Activated CD4-positive, alpha-beta memory T cell treated with anti-CD3 and anti-CD28 coated beads, Interleukin-2, amount 10 ng/mL, durations not matched to agents 7 days and 5 days (primary cell): ENCODE measurements at places on chromosomes 1 and 21. TPM values are rescaled to one million over a fixed set of nuclear protein-coding genes. Genes with fewer than 3 reads are reported as not detected.

AGMAT gene
- total RNA-seq: 8.4 TPM

DCDC2B gene
- total RNA-seq: not detected

GRCh38 chr1:118928739-118929554 lies 59.2 kb downstream of the TBX15 start:
- no peak overlapping the region for H3K27ac ChIP-seq
- DNase-seq: no peak
- H3K4me1 ChIP-seq: no peaks in the 10 kb centered on the region
- H3K27me3 ChIP-seq: no peaks in the 10 kb centered on the region

DNA sequence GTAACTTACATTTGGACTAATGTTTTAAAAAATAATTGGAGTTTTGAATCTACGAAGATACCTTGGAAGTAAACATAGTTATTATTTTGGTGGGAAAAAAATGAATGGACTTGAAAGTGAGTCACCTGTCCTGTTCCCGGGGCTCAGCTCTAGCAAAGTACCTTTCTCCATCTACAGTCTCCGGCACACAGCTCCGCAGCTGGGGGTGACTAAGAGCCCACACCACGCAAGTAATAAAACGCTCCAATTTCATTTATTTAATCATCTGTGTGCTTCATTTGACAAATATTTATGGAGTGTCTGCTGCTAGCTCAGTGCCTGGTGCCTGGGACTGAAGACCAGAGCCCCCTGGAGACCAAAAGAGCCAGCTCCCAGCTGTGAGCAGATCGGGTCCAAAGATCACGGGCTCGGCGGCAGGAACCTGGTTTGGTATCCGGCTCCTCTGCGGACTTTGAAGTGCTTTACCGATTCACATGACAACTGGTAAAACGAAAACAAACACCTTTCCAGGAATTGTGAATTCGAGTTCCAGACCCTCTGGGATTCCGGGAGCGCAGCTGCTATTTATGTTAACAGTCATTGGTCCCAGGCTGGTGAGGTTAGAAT lies 1.7 kb upstream of the RIPK4 start:
- DNase-seq: peak; percentile 29
- peaks cover 4% of the 10 kb centered on the region for H3K36me3 ChIP-seq
- H3K27ac ChIP-seq: no peak overlapping the region
- peak overlapping the region; percentile 49 for H3K4me3 ChIP-seq

DNA sequence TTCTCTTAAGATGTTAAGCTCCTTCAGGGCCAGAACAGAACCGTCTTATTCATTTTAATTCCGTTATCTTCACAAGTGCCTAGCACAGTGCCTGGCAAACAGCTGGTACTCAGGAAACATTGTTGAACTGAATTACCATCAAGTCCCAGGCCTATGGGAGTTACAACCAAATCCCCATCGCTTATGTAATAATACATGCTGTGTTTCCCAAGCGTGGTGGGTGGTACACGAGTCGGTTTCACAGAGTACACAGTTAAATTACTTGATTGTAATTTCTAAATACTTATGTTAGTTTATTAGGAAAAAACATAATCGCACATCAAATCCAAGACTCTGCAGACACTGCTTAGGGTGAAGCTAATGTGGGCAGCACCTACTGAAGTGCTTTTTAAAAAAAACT lies 1.0 kb downstream of the ANGEL2 start:
- H3K27me3 ChIP-seq: no peaks in the 10 kb centered on the region
- H3K27ac ChIP-seq: peak overlapping the region; percentile 98
- H3K4me1 ChIP-seq: peaks cover 33% of the 10 kb centered on the region
- no peak for DNase-seq
- peaks cover 34% of the 10 kb centered on the region for H3K36me3 ChIP-seq

DNA sequence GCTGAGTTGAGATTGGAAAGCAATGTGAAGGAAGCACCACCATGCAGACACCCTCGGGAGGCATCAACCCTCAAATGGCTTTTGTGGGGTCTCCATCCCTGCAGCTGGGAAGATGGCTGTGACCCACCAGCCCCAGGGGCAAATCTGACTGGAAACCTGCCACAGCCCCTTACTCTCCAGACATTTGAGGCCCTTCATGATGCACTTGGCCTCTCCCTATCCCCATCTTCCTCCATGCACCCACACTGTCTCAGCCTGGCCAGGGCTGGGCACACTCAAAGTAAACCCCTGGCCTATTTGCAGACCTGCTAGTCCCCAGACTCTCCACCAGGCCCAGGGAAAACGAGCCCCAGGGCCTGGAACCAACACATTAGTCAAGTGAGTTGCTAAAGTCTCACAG lies 205.2 kb downstream of the MATN1 start:
- peaks cover 5% of the 10 kb centered on the region for H3K27me3 ChIP-seq
- H3K4me3 ChIP-seq: no peak overlapping the region
- H3K36me3 ChIP-seq: no peaks in the 10 kb centered on the region

GRCh38 chr21:33848249-33848953 lies 67.2 kb downstream of the ATP5PO start:
- H3K4me1 ChIP-seq: no peaks in the 10 kb centered on the region
- no peaks in the 10 kb centered on the region for H3K36me3 ChIP-seq
- H3K4me3 ChIP-seq: no peak overlapping the region
- no peak for DNase-seq
- H3K27me3 ChIP-seq: peaks cover 3% of the 10 kb centered on the region
- H3K27ac ChIP-seq: no peak overlapping the region

GRCh38 chr1:50774759-50775351 lies 185.2 kb downstream of the FAF1 start:
- no peaks in the 10 kb centered on the region for H3K4me1 ChIP-seq
- H3K36me3 ChIP-seq: peaks cover 5% of the 10 kb centered on the region

DNA sequence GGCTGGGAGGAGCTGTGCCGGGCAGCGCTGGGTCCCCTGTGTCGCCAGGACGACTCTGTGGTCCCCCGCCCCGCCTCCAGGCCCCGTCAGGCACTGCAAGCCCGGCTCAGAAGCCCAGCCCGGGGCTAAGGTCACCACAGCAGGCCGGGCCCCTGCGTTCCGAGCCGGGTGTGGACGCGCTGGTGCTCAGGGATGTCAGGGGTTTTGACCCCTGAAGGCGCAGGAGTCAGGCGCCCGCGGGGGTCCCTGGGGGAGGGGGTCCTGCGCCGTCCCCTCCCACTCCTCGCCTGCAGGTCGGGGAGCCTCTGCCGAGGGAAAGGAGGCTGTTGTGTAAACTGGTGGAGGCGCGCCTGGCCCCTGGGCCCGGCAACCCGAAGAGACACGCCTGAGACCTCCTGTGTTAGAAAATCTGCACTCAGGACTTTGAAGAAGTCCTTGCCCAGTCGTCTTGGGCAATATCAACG lies 23.7 kb upstream of the TMEM54 start:
- H3K4me1 ChIP-seq: peaks cover 18% of the 10 kb centered on the region
- H3K27ac ChIP-seq: no peak overlapping the region
- H3K36me3 ChIP-seq: no peaks in the 10 kb centered on the region
- H3K4me3 ChIP-seq: no peak overlapping the region
- no peak for DNase-seq
- H3K27me3 ChIP-seq: peaks cover 56% of the 10 kb centered on the region

GRCh38 chr1:56345831-56346230 lies 233.5 kb downstream of the PLPP3 start:
- no peaks in the 10 kb centered on the region for H3K27me3 ChIP-seq
- H3K27ac ChIP-seq: no peak overlapping the region
- DNase-seq: no peak
- H3K36me3 ChIP-seq: no peaks in the 10 kb centered on the region
- no peaks in the 10 kb centered on the region for H3K4me1 ChIP-seq

DNA sequence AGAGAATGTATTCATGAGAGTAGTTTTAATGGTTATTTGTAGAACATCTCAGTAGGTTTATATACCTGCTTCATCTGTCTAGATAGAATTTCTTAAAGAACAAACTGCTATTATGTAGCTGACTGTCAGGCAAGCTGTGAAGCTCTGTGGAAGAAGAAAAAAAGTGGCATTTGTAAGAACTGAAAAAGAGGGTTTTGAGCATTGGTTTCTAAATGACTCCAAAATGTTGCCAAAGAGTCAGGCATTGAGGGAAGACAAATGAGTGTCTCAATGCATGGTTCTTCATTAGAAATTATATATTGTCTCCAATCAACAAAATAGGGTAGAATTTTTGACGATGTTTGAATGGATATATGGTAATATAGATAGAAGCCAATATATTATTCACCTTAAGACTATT lies 1276.1 kb downstream of the KCNT2 start:
- H3K36me3 ChIP-seq: no peaks in the 10 kb centered on the region
- H3K27ac ChIP-seq: no peak overlapping the region
- no peaks in the 10 kb centered on the region for H3K27me3 ChIP-seq
- H3K4me3 ChIP-seq: no peak overlapping the region
